ENCODE measurements at places on chromosomes 16 and 17. TPM values are rescaled to one million over a fixed set of nuclear protein-coding genes. Genes with fewer than 3 reads are reported as not detected.
A peak's percentile ranks its signal among the peaks of the same experiment; 100 is the strongest.

GRCh38 chr16:74837056-74837455 lies 62.4 kb upstream of the FA2H start:
- no peak overlapping the region for H3K27ac ChIP-seq
- H3K4me3 ChIP-seq: no peak overlapping the region
- no peaks in the 10 kb centered on the region for H3K4me1 ChIP-seq
- H3K36me3 ChIP-seq: no peaks in the 10 kb centered on the region
- DNase-seq: no peak

DNA sequence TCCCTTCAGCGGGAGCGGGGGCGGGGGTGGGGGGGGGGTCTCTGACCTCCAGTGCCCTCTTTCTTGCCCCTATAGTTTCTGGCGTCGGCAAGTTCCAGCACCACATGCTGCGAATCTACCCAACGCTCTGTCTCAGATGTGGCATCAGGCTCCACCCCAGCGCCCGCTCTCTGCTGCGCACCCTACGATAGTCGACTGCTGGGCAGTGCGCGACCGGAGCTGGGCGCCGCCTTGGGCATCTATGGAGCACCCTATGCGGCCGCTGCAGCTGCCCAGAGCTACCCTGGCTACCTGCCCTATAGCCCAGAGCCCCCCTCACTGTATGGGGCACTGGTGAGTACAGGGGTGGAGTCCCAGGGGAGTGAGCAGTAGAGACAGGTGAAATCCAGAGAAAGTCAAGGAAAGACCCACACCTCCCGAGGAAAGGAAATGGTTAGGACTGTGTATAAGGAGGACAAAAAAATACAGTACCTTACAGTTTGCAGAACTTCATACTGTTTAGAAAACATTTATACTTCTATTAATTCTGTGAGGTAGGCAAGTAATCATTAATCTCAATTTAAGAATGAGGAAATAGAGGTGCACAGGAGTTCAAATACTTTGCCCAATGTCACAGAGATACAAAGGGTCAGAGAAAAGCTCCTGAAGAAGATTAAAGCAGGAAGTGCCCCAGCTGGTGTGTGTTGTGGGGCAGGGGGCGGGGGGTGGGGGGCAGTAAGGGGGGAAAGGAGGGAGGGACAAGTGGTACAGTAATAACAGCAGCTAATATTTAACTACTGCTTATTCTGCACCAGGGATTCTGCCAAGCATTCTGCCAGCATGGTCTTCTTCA lies 2.5 kb downstream of the IRX6 start:
- peaks cover 4% of the 10 kb centered on the region for H3K36me3 ChIP-seq
- H3K27me3 ChIP-seq: peaks cover 50% of the 10 kb centered on the region
- no peak overlapping the region for H3K4me3 ChIP-seq
- no peak overlapping the region for H3K27ac ChIP-seq
- no peak for DNase-seq
- peaks cover 13% of the 10 kb centered on the region for H3K4me1 ChIP-seq

CCT6B gene
- total RNA-seq: 4.0 TPM

- H3K27me3 ChIP-seq: peaks cover under 1% of the 10 kb centered on the region
- no peak overlapping the region for H3K27ac ChIP-seq
- peaks cover 4% of the 10 kb centered on the region for H3K4me1 ChIP-seq
- H3K4me3 ChIP-seq: no peak overlapping the region
- H3K36me3 ChIP-seq: no peaks in the 10 kb centered on the region
Observed at GRCh38 chr16:1150511-1150982, 2.4 kb upstream of the CACNA1H start.

- no peaks in the 10 kb centered on the region for H3K36me3 ChIP-seq
- H3K27me3 ChIP-seq: peaks cover 53% of the 10 kb centered on the region
- no peak overlapping the region for H3K4me3 ChIP-seq
- H3K4me1 ChIP-seq: no peaks in the 10 kb centered on the region
Observed at GRCh38 chr16:22942811-22943210, 128.8 kb downstream of the HS3ST2 start.

KRT40 gene
- not detected for total RNA-seq

DNA sequence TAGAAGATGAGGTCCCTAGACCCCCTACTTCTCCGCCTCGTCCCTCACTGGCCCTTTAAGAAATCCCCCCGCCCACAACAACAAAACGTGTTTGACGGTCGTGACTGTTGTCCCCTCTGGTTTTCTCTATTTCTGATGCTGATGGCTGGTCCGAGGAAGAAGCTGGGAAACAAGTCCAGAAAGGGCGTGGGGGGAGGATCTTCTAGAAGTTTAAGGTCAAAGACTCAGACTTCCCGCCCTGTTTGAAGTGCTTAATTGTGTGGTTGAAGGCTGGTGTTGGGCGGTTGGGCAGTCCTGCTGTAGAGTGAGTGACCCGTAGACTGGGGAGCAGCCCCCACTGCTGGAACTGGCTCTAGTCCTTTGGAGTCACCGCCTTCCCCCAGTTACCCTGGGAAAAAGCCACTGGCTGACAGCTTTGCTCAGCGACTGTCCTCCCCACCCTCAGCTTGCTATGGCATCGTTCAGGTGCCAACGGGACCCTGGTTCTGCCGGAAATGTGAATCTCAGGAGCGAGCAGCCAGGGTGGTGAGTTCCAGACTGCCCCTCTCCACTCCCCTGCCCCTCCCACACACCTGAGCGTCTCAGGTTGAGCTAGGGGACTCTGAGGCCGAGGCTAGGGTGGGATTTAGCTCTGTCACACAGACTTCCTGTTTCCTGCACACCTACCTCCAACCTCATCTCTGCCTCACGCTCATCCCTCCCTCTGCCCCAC lies 1.6 kb downstream of the MLLT6 start:
- H3K4me1 ChIP-seq: peaks cover 55% of the 10 kb centered on the region
- H3K4me3 ChIP-seq: peak overlapping the region; percentile 94
- peak overlapping the region; percentile 67 for H3K27ac ChIP-seq
- H3K27me3 ChIP-seq: no peaks in the 10 kb centered on the region

GRCh38 chr17:59337741-59338299 lies 6.4 kb downstream of the YPEL2 start:
- H3K4me1 ChIP-seq: peaks cover 44% of the 10 kb centered on the region
- DNase-seq: no peak
- H3K27me3 ChIP-seq: no peaks in the 10 kb centered on the region
- H3K4me3 ChIP-seq: no peak overlapping the region
- H3K27ac ChIP-seq: no peak overlapping the region

GPR142 gene
- not detected for total RNA-seq

- H3K4me1 ChIP-seq: peaks cover 4% of the 10 kb centered on the region
- peak overlapping the region; percentile 89 for H3K4me3 ChIP-seq
- DNase-seq: no peak
- H3K27me3 ChIP-seq: no peaks in the 10 kb centered on the region
Observed at GRCh38 chr16:77723108-77723514, 797 bp downstream of the NUDT7 start.

- H3K27ac ChIP-seq: no peak overlapping the region
- no peaks in the 10 kb centered on the region for H3K27me3 ChIP-seq
- no peak for DNase-seq
- no peaks in the 10 kb centered on the region for H3K36me3 ChIP-seq
- no peak overlapping the region for H3K4me3 ChIP-seq
- H3K4me1 ChIP-seq: peaks cover 7% of the 10 kb centered on the region
Observed at GRCh38 chr16:53922807-53923571, 219.0 kb downstream of the FTO start.

GRCh38 chr16:57945740-57946138 lies 25.2 kb downstream of the CNGB1 start:
- H3K36me3 ChIP-seq: no peaks in the 10 kb centered on the region
- no peak overlapping the region for H3K27ac ChIP-seq
- no peaks in the 10 kb centered on the region for H3K4me1 ChIP-seq
- no peak for DNase-seq
- peaks cover 5% of the 10 kb centered on the region for H3K27me3 ChIP-seq

KRTAP4-3 gene
- total RNA-seq: not detected

- no peak overlapping the region for H3K4me3 ChIP-seq
- no peak overlapping the region for H3K27ac ChIP-seq
- H3K36me3 ChIP-seq: no peaks in the 10 kb centered on the region
- no peaks in the 10 kb centered on the region for H3K27me3 ChIP-seq
Observed at GRCh38 chr16:58730724-58731370, 3.3 kb downstream of the GOT2 start.

DNA sequence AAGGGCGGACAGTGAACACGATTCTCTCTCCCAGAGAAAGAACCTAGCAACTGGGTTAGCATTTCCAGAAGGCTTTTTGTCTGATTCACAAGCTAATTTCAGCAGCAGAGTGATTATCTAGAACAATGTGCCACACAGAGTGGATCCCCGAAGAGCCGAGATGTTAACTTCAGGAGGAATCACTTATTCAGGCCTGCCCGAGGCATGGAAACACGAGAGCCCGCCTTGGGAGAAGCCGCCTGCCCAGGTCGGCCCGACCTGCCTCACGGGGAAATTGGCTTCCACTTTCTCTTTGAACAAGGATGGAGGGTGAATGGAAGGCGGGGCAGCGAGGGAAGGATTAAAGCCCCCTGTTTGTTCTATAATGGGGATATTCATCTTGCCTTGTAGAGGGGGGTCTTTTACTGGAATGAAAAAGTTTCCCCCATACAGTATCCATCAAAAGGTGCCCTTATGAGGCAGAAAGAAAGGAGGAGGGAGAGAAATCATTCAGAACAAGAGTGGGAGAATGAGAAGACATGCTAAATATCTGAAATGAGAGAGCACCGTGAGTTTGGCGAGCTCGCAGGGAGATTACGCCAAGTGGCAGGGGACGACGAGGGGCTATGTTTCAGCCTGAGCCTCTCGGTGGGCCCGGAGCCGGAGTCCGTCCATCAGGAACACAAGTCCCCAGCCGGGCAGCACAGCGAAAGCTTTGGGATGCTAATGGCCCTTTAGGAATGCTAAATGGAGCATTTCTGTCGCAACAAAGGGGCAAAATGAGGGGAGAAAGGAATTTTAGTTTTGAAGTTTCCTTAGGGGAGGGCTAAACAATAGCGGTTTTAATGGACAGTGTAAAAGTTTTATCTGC lies 33.0 kb downstream of the NTN1 start:
- H3K4me3 ChIP-seq: no peak overlapping the region
- no peak for DNase-seq
- no peaks in the 10 kb centered on the region for H3K36me3 ChIP-seq
- peaks cover 9% of the 10 kb centered on the region for H3K27me3 ChIP-seq
- H3K4me1 ChIP-seq: no peaks in the 10 kb centered on the region

GRCh38 chr17:30000001-30000754 lies 58.7 kb downstream of the EFCAB5 start:
- H3K4me3 ChIP-seq: no peak overlapping the region
- H3K27ac ChIP-seq: no peak overlapping the region
- DNase-seq: no peak
- peaks cover 2% of the 10 kb centered on the region for H3K36me3 ChIP-seq
- H3K4me1 ChIP-seq: peaks cover 4% of the 10 kb centered on the region

SLC16A11 gene
- 3.5 TPM for total RNA-seq

TEX19 gene
- not detected for total RNA-seq

CACNG3 gene
- not detected for total RNA-seq

ARHGAP44 gene
- total RNA-seq: not detected

DNA sequence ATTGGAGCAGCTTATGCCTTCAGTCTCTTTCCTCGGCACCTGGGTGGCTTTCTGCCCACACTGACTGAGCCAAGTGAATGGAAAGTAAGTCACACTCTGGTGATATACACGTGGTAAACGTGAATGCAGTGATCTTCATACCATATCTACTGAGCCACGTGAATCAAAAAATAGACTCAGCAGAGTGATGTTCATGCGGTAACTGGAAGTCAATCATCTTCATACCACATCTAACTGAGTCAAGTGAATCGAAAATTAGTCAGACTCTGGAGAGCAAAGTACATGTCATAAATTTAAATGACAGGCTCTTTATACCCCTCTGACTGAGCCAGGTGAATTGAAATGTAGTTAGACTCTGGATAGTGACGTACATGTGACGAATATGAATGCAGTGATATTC lies 47.1 kb upstream of the ARL4D start:
- no peaks in the 10 kb centered on the region for H3K27me3 ChIP-seq
- no peak for DNase-seq
- H3K27ac ChIP-seq: no peak overlapping the region
- peaks cover 38% of the 10 kb centered on the region for H3K36me3 ChIP-seq
- H3K4me1 ChIP-seq: peaks cover 12% of the 10 kb centered on the region

PABPN1L gene
- total RNA-seq: not detected

EVI2B gene
- 159 TPM for total RNA-seq

- H3K4me1 ChIP-seq: peaks cover 3% of the 10 kb centered on the region
- H3K4me3 ChIP-seq: no peak overlapping the region
Observed at GRCh38 chr16:73172241-73172972, 124.5 kb upstream of the ZFHX3 start.

All from naive thymus-derived CD8-positive, alpha-beta T cell (primary cell).